ENCODE measurements at places on chromosomes 6 and 20. TPM values are rescaled to one million over a fixed set of nuclear protein-coding genes. Genes with fewer than 3 reads are reported as not detected.

The IPCEF1 gene
- 1.6 TPM for total RNA-seq

The SEMG2 gene
- not detected for total RNA-seq

The KCNK5 gene
- 0.09 TPM for total RNA-seq

The EYA4 gene
- total RNA-seq: 1.5 TPM

The OPRL1 gene
- total RNA-seq: 0.46 TPM

The CST4 gene
- not detected for total RNA-seq

The GRM1 gene
- 0.11 TPM for total RNA-seq

GRCh38 chr6:43170417-43170930 is 595 bp upstream of the SRF start:
- DNase-seq: no peak

All from A673 (cell line).